ENCODE measurements at places on chromosomes 13 and 19. TPM values are rescaled to one million over a fixed set of nuclear protein-coding genes. Genes with fewer than 3 reads are reported as not detected.

The DOCK6 gene
- 34.5 TPM for polyA plus RNA-seq

The UBXN6 gene
- 106 TPM for polyA plus RNA-seq

The C19orf67 gene
- polyA plus RNA-seq, result not detected

The ZIC2 gene
- polyA plus RNA-seq, result not detected

The F10 gene
- 16.9 TPM for polyA plus RNA-seq

The PEG3 gene
- 242 TPM for polyA plus RNA-seq

The NANOS3 gene
- 2.0 TPM for polyA plus RNA-seq

The ZNF766 gene
- polyA plus RNA-seq, result 10.9 TPM

The ZNF600 gene
- polyA plus RNA-seq, result 2.7 TPM

The CACNG7 gene
- 0.10 TPM for polyA plus RNA-seq

The PODNL1 gene
- 0.75 TPM for polyA plus RNA-seq

The JAK3 gene
- polyA plus RNA-seq, result 1.9 TPM

The USHBP1 gene
- polyA plus RNA-seq, result 5.6 TPM

DNA sequence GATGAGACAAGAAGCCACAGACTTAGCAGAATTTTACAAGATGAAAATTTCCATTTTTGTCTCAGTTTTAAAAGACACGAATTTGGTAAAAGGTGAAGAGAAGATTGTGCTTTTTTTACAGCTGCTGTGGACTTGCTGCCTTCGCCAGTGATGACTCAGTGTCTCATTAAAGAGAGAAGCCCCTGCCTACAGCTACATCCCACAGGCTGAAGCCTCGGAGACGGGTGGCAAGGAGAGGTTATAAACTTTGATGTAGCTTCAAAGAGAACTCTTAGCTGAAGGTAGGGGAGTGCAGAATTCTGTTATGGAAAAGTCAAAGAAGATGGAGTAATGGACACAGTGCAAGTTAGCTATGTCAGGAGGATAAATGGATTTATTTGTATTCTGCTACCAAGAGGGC lies 683.4 kb upstream of the ARGLU1 start:
- no peak for DNase-seq

DNA sequence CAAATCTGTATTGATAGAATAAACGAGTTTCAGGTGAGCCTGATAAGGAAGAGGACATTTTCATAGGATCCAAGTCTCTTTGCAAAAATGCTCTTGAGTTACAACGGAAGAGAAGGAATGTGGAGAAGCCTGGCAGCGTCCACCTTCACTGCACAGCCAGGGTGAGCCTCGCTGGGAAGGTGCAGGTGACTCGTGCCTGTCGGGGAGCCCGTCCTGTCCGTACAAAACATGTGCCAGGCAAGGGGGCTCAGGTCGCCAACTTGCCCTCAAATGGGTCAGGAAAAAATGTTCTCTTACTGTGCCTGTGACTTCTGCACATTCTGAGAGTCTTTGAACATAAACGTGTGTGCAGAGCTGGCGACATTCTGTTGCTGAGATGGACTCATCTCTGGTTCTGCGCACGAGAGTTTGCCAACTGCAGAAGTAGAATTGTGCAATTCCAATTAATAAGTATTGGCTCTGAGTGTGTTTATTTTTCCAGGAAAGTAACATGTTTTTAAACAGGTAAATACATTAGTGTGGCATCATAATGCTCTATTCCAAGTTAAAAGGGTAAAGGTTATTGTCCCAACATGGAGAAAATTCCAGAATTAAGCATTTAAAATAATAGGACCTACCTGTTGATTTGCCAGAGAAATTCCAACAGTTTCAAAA lies 28.6 kb downstream of the NAXD start:
- DNase-seq, result no peak

GRCh38 chr19:8017808-8018207 lies 12.4 kb upstream of the ELAVL1 start:
- no peak for DNase-seq

DNA sequence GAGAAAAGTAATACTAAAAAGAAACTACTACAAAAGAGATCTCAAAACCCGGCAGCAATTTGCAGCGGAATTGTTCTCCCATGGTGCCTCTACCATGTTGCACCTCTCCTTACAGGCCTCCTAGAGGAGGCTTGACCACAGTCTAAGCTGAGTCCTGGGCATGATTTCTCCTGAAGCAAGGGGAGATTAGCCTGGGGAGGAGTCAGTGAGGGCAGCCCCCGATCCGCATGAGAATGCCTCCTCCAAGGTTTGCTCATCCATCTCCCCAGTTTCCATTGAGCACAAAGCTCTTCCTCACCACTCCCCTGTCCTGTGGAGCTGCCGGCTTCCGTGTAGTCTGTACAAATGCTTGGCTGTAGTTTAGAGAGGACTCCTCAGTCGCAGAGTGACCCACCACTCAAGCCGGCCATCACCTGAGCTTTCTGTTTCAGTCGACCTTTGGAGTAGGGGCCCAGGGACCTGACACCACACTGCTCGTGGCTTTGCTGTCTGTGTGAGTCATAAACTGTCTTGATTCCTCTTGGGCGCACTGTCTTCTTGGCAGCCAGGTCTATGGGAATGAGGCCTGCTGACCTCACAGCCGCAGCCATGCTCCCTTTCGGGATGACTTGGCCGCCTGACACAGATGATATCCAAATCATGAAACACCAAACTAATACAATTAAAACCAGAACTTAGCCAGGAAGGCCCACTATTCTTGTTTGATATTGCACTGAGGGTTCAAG lies 72.3 kb downstream of the C1QTNF9 start:
- no peak for DNase-seq

DNA sequence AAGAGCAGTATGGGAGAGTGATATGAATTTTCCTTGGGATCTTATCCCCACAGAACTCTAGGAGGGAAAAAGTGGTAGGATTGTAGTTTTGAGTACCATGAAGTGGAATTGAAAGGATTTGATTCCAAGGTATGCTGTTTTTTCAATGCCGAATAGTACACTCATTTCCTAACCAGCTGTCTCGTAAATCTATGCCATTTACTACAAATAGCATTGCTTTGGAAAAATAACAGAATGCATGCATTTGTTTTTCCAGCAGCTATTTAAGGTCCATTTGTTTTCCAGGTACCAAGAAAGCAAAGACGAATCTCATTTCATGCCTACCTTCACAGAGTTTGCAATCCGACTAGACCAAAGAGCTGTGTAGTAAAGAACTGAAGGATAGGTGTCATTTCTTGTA lies 10.5 kb downstream of the POLR1D start:
- DNase-seq, result no peak

GRCh38 chr19:31316201-31316951 lies 32.9 kb downstream of the TSHZ3 start:
- no peak for DNase-seq

GRCh38 chr13:42803563-42804204 lies 22.3 kb downstream of the FAM216B start:
- DNase-seq, result no peak

GRCh38 chr13:75931116-75931515 lies 295.0 kb downstream of the LMO7 start:
- DNase-seq, result no peak

- no peak for DNase-seq
Measured at GRCh38 chr19:41499899-41500298, 56.9 kb downstream of the ERICH4 start.

- no peak for DNase-seq
Measured at GRCh38 chr13:65710514-65710913, 1519.6 kb downstream of the PCDH9 start.

DNA sequence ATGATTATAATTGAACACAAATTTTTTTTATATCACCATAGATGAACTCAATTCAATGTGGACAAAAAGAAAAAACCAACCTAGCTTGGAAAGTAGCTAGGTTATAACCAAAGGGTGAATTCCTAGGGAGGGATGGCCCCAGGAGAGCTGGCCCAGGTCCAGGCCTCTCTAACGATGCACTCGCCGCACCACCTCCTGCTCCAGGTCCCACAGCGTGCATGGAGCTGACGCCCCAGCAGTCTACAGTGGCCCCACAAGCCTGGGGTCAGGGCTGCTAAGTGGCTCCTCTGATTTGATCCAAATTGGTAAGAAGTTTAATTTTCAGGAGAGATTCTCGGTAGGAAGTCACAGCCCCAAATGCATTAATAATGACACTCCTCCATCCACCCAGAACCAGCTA lies 48.8 kb downstream of the TSHZ3 start:
- no peak for DNase-seq

GRCh38 chr13:27290715-27291114 lies 20.1 kb downstream of the RASL11A start:
- no peak for DNase-seq

DNA sequence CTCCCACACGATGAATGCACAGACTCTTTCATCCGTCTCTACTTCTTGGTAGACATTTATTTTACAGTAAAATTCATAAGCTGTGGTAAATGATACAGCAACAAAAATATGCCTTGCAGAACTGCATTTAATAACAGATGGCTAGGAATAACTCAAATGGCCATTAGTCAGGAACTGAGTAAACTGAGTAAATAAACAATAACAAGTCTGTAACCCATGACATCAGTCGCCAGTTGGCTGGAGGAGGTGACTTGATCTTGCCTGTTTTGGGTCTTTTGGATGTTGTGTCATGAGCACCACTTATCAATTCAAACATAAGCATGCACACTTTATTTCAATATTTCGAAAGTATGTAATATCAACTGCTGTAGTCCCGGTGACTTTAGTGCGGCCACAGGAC lies 632.6 kb upstream of the ARGLU1 start:
- no peak for DNase-seq

DNA sequence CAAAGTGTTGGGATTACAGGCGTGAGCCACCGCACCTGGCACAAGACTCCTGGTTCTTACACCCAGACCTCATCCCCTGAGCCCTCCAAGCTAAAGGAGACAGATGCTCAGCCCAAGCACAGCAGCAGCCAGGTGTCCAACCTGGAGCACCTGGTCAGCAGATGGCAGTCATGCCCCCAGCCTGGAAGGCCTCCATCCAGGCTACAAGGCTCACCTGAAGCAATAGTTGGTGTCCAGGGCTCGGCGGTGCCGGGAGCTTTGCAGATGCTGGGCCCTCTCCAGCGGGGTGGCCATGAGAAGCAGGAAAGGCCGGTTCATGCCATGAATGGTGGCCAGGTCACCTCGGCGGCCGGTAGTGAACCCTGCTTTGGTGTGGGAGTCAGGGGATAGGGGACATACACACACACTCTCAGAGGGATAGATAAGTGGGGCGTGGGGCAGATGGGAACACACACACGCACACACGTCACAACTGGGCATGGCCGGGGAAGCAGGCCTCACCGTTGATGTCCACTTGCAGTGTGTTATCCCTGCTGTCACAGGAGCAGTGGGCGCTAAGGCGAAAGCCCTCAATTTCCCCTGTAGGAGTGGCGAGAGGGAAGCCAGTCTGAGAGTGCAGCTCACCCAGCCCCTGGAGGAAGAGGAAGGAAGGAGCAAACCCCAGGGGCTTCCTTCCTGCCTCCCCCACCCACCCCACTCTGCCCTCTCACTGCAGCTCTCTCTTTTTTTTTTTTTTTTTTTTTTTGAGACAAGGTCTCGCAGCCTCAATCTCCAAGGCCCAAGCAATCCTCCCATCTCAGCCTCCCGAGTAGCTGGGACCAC lies 11.8 kb downstream of the TGFB1 start:
- DNase-seq, result no peak

- no peak for DNase-seq
Measured at GRCh38 chr19:1295169-1296012, 9.7 kb downstream of the EFNA2 start.

- peak; percentile 14 for DNase-seq
Measured at GRCh38 chr19:56476651-56477428, at the start of gene ZNF667. Gene ZNF667 (minus strand): TSS chr19:56477345. CDS start chr19:56462370, 14,975 bp downstream.

DNA sequence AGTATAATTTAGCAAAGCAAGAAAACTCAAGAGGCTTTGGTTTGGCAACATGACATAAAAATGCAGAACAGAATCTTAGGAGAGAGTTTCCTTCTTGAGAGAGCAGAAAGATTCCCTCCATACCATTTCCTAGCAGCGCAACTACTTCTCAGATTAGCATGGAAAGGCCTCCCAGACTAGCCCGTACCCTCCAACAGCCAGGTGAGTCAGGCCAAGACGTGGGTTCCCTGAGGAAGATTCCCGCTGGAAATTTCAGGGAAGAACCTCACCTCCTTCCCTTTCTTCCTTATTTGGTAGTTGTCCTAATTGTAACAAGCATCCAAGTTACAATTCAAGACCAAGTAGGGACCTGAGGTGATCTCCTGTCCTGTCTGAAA lies 12.3 kb downstream of the COL4A2 start:
- DNase-seq, result no peak

- no peak for DNase-seq
Measured at GRCh38 chr13:36038785-36039555, 92.2 kb downstream of the DCLK1 start.

GRCh38 chr13:24159357-24159756 lies 1.2 kb upstream of the SPATA13 start:
- no peak for DNase-seq

DNA sequence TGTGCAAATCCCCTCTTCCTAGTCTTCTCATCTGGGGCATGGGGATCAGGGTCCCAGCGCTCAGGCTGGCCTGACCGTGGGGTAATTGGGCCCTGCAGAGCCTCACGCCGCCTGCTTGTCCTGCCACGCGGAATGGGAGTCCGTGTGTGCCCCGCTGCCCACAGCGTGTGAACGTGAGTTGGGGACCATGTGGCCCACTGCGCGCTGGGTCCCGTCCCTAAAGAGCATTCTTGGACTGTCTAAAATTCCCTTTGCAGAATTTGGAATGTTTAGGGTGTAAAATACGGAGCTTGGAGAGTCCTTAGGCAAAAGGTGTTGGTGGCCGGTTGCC lies 2.9 kb downstream of the TMPRSS9 start:
- no peak for DNase-seq
